Osteoblast (primary cell): ENCODE measurements at places on chromosomes 4 and X. TPM values are rescaled to one million over a fixed set of nuclear protein-coding genes. Genes with fewer than 3 reads are reported as not detected.
A peak's percentile ranks its signal among the peaks of the same experiment; 100 is the strongest.

- no peaks in the 10 kb centered on the region for H3K4me1 ChIP-seq
- no peaks in the 10 kb centered on the region for H3K36me3 ChIP-seq
- no peak overlapping the region for H3K27ac ChIP-seq
- H3K27me3 ChIP-seq, result peaks cover 17% of the 10 kb centered on the region
- no peak for DNase-seq
Observed at GRCh38 chrX:119266364-119266995, 30.4 kb downstream of the PGRMC1 start.

DNA sequence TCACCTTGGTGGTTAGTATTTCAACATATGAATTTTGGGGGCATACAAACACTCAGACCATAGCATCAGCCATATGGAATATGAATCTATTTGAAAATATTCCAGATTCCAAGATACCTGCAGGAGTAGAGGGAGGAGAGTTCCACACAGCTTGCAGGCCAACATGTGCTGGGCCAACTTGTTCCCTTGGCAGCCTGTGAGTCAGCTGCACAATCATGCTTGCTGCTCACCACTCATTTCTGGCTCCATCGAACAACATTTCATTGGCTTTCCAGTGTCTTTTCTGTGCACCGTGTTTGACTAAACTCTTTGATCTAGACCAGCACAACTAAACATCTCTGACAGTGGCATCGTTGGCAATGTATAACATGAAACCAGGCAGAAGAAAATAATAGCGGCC lies 282.5 kb upstream of the RASGEF1B start:
- no peak overlapping the region for H3K27ac ChIP-seq
- H3K4me1 ChIP-seq, result no peaks in the 10 kb centered on the region
- no peak overlapping the region for H3K4me3 ChIP-seq
- no peaks in the 10 kb centered on the region for H3K36me3 ChIP-seq
- no peaks in the 10 kb centered on the region for H3K27me3 ChIP-seq
- no peak for DNase-seq

DNA sequence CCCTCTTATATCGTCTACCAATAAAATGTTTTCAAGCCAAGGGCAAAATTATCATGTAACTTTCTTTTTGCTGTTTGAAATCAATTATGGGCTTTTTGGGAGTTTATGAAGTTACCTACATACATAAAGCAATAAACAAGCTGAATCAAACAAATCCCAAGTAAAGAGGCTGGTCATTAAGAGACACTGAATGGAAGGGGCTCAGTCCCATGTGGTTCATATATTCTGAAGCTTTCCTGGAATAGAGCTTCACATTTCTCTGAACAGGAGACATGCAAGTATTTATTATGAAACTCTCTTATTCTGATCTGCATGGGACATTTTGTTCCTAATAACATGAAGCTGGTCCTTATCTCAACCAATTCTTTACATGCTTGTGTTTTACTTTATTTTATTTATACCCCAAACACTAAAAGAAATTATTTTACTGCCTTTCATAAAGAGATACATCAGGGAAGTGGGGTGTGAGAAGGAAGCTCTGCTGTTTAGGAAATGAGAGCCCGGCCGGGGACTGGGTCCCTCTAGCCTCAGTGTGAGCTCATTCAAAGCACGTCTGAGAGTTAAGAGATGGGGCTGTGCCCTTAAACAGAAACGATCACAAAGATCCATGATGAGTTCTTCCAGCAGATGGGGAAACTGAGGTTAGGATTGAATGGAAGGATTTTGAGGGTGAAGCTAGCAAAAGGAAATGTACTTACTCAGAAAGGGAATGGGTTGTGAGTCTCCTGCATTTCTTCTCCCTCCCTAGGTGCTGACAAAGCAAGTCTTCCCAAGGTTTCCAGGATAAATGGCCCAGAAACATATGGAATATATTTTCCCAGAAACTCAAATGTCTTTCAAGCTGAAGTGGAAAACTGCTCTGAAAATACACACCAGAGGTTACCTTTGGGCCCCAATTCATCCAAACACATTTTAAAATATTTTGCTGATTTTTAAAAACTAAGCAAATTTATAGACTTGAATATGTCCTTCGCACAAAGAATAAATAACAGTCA lies 93.1 kb upstream of the LNX1 start:
- H3K27me3 ChIP-seq, result no peaks in the 10 kb centered on the region
- H3K4me3 ChIP-seq, result no peak overlapping the region
- peaks cover 42% of the 10 kb centered on the region for H3K4me1 ChIP-seq

CCNB3 gene
- 0.29 and 0.36 TPM in 2 replicates for total RNA-seq

SHROOM4 gene
- 1.8 and 2.2 TPM in 2 replicates for total RNA-seq

SRD5A3 gene
- 10.6 and 13.0 TPM in 2 replicates for total RNA-seq

GRCh38 chr4:112063260-112063659 lies 82.0 kb upstream of the FAM241A start:
- H3K4me3 ChIP-seq, result no peak overlapping the region
- no peak overlapping the region for H3K27ac ChIP-seq
- no peaks in the 10 kb centered on the region for H3K4me1 ChIP-seq
- no peak for DNase-seq
- H3K36me3 ChIP-seq, result no peaks in the 10 kb centered on the region

CLGN gene
- total RNA-seq, result under 0.01 and 0.72 TPM in 2 replicates

DNA sequence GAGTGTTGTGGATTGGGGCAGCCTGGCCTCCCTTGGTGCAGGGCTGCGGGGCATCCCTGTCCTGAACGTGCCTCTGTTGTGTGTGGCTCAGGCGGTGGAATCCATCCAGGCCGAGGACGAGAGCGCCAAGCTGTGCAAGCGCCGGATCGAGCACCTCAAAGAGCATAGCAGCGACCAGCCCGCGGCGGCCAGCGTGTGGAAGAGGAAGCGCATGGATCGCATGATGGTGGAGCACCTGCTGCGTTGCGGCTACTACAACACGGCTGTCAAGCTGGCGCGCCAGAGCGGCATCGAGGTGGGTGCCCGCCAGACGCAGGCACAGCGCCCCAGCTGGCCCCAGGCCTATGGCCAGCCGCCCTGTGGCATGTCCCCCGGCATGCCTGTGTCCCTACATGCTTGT lies 25.6 kb downstream of the MAEA start:
- DNase-seq, result no peak
- no peak overlapping the region for H3K27ac ChIP-seq
- H3K27me3 ChIP-seq, result no peaks in the 10 kb centered on the region
- H3K4me3 ChIP-seq, result no peak overlapping the region

DNA sequence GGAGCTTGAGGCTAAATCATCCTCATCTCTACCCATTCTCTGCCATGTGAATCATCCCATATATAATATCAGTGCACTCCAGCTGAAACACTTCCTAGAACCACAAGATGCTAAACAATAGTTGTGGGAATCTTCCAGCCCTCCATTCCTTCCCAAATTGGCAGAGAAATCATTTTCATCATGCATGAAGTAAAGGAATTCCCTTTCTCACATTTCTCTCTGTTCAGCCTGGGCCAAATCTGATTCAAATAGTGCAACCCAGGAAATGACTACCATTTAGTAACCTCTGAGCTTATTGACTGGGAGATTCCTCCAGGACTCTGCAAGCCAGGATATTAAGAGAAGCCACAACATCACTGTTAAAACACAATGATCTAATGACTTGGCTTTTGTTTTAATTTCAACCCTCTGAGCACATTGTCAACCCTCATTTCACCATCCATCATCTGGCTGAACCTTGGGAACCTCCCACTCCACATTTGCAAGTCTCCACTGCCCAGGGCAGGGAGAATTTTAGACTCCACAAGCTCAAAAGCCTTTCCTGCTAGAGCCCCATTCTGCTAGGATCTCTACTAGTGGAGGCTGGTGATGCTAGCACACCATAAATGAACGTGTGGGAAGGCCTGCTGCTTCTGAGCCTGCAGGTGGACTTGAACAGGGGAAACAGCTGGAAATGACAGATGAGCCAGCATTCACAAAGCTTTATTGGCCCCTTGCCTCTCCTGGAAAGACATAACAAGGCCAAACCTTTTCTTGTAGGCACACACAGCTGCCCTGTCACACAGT lies 133.9 kb downstream of the TET2 start:
- peaks cover 10% of the 10 kb centered on the region for H3K4me1 ChIP-seq
- H3K27me3 ChIP-seq, result no peaks in the 10 kb centered on the region
- peak; percentile 74 for DNase-seq

YY2 gene
- total RNA-seq, result 1.4 and 2.4 TPM in 2 replicates

DNA sequence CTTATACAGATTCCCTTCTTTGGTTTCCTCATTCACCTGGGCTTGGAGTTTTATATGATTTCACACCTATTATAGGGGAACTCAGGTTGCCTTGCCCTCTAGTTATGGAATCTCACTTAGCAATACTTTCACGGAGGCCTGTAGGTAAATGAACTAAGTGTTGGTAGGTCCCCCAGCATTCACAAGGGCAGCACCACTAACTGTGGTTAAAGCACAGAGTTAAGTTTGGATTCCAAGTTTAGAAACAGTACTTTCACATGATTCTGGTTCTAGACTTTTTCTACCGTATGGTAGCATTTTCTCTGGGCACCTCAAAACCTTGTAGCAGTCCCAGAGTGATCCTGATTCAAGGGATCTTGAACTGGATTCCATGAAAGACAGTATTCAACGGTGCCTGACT lies 46.4 kb downstream of the SH2D1A start:
- no peak for DNase-seq
- no peaks in the 10 kb centered on the region for H3K27me3 ChIP-seq
- no peak overlapping the region for H3K4me3 ChIP-seq
- no peaks in the 10 kb centered on the region for H3K36me3 ChIP-seq
- no peak overlapping the region for H3K27ac ChIP-seq

DNA sequence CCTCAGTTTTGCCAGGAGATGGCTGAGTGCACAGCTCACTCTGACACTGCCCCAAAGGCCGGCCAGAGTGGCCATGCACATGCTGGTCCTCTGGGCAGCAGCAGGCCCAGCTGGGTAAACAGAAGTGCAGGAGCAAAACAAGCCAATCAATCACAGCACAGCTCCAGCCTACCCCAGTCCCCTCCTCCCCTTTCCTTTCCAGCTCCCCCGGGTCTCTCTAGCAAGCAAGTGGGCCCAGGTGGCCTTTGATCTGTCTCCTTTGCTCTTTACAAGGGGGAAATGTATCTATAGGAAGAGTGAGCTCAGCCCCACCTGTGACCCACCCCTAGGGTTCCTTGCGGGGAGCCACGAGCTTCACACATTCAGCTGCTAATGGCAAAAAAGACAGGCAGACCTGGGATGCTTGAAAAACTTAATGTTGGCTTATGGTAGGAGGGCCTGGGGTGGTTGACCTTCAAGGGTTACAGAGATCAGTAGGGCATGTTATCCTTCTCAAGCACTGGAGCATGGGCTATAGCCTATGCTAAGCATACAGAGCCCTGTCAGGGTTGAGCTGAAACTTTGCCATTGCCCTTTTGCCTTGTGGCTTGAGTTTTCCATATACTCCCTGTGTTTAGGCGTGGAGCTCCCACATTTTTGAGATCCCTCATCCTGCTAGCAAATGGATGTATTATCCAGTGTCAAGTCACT lies 57.8 kb upstream of the PLAC1 start:
- no peak for DNase-seq
- no peaks in the 10 kb centered on the region for H3K27me3 ChIP-seq
- no peak overlapping the region for H3K27ac ChIP-seq

- H3K27me3 ChIP-seq, result no peaks in the 10 kb centered on the region
- DNase-seq, result peak; percentile 5
- no peak overlapping the region for H3K27ac ChIP-seq
- no peak overlapping the region for H3K4me3 ChIP-seq
- no peaks in the 10 kb centered on the region for H3K4me1 ChIP-seq
Observed at GRCh38 chr4:100414016-100414790, 103.6 kb downstream of the EMCN start.

DNA sequence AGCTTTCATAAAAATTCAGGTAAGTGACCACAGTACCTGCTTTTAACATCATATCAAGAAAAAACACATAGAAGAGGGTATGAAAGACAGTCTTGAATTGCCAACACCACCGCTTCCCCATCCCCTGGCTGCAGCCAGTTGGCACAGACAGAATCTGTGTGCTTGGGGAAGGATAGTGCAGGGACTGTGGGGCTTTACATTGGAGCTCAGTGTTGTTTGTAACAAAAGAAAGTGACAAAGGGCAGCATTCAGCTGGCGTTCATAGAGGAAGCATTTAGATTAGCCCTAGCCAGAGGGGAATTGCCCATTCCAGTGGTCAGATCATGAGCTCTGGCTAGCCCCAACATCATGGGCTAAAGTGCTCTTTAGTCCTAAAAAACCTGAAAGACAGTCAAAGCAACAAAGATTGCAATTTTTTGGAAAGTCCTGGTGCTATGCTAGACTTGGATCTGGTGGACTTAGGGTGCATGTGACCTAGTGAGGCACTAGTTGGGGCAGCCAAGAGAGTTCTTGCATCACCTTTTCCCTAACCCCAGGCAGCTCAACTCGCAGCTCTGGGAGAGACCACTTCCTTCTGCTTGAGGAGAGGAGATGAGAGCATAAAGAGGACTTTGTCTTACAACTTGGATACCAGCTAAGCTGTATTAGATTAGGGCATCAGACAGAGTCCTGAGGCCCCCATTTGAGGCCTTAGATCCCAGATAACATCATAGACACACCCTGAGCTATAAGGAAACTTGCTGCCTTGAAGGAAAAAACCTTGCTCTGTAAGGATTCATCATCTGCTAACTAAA lies 1602.4 kb upstream of the ADGRL3 start:
- H3K4me3 ChIP-seq, result no peak overlapping the region
- H3K27ac ChIP-seq, result no peak overlapping the region
- H3K27me3 ChIP-seq, result no peaks in the 10 kb centered on the region
- H3K4me1 ChIP-seq, result no peaks in the 10 kb centered on the region
- DNase-seq, result peak; percentile 41

FOXR2 gene
- total RNA-seq, result not detected in 2 replicates

- H3K36me3 ChIP-seq, result no peaks in the 10 kb centered on the region
- H3K4me1 ChIP-seq, result peaks cover 11% of the 10 kb centered on the region
- no peak overlapping the region for H3K4me3 ChIP-seq
- peak overlapping the region; percentile 45 for H3K27ac ChIP-seq
- H3K27me3 ChIP-seq, result no peaks in the 10 kb centered on the region
- DNase-seq, result peak; percentile 86
Observed at GRCh38 chr4:99968330-99968729, 18.3 kb upstream of the H2AZ1 start.

DNA sequence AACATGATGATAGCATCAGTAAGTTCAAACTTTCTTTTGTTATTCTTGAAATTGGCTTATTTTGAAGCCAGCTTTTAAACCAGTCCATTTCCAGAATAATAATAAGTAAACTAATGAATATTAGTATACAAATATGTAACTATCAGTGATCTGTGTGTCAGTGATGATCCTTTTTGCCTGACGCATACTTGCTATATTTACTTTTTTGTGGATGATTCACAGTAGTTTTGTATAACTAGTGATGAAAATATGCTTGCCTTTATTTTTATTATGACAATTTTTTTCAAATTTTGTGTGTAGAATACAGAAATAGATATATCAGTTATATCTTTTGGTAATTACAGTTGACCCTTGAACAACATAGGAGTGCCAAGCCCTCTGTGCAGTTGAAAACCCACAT lies 49.5 kb downstream of the USP53 start:
- DNase-seq, result no peak
- no peak overlapping the region for H3K4me3 ChIP-seq
- H3K36me3 ChIP-seq, result peaks cover 9% of the 10 kb centered on the region
- H3K27me3 ChIP-seq, result no peaks in the 10 kb centered on the region

GRCh38 chr4:121696170-121696580 lies 605 bp downstream of the ANXA5 start:
- H3K27me3 ChIP-seq, result no peaks in the 10 kb centered on the region
- H3K36me3 ChIP-seq, result peaks cover 23% of the 10 kb centered on the region
- H3K4me1 ChIP-seq, result peaks cover 40% of the 10 kb centered on the region

HERC5 gene
- total RNA-seq, result 0.88 and 1.4 TPM in 2 replicates

- H3K4me1 ChIP-seq, result no peaks in the 10 kb centered on the region
- peaks cover 61% of the 10 kb centered on the region for H3K36me3 ChIP-seq
- DNase-seq, result no peak
Observed at GRCh38 chr4:176668324-176668723, 124.4 kb downstream of the VEGFC start.

MAMLD1 gene
- 2.7 and 3.3 TPM in 2 replicates for total RNA-seq

- H3K27ac ChIP-seq, result no peak overlapping the region
- no peak overlapping the region for H3K4me3 ChIP-seq
- H3K36me3 ChIP-seq, result no peaks in the 10 kb centered on the region
- no peak for DNase-seq
- H3K4me1 ChIP-seq, result no peaks in the 10 kb centered on the region
Observed at GRCh38 chr4:145218251-145218650, 37.9 kb upstream of the OTUD4 start.
